Endodermal cell (in vitro differentiated cells): ENCODE measurements at places on chromosomes 6 and 20. TPM values are rescaled to one million over a fixed set of nuclear protein-coding genes. Genes with fewer than 3 reads are reported as not detected.

- no peak overlapping the region for H3K4me3 ChIP-seq
- no peaks in the 10 kb centered on the region for H3K27me3 ChIP-seq
- no peak for DNase-seq
- no peaks in the 10 kb centered on the region for H3K36me3 ChIP-seq
- peaks cover 3% of the 10 kb centered on the region for H3K4me1 ChIP-seq
Measured at GRCh38 chr6:105886814-105887544, 199.2 kb upstream of the PRDM1 start.

- H3K4me1 ChIP-seq = no peaks in the 10 kb centered on the region
- H3K36me3 ChIP-seq = no peaks in the 10 kb centered on the region
- peak; percentile 89 for DNase-seq
- no peak overlapping the region for H3K4me3 ChIP-seq
- no peak overlapping the region for H3K27ac ChIP-seq
Measured at GRCh38 chr20:33791959-33792597, 19.1 kb upstream of the CHMP4B start.

DNA sequence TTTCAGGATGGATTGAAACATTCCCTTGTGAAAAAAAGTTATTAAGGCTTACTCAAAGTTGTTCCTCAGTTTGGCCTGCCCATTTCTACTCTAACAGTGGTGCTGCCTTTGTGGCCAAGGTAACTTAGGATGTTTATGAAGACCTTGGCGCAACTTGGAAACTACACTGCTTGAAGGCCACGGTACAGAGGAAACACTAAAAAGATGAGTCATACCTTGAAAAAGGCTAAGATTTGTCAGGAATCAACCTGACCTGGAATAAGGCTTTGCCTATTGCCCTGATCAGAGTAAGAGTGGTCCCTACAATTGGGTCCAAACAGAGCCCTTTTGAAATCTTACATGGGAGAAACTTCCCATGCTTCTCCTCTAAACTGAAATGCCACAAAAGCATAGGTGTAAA is 119.9 kb upstream of the MOCS1 start:
- no peak overlapping the region for H3K27ac ChIP-seq
- DNase-seq = no peak
- peaks cover 46% of the 10 kb centered on the region for H3K27me3 ChIP-seq
- H3K4me1 ChIP-seq = no peaks in the 10 kb centered on the region
- no peaks in the 10 kb centered on the region for H3K36me3 ChIP-seq
- H3K4me3 ChIP-seq = no peak overlapping the region

GRCh38 chr6:36320475-36320874 is 16.2 kb downstream of the BNIP5 start:
- no peak overlapping the region for H3K27ac ChIP-seq
- H3K4me1 ChIP-seq = no peaks in the 10 kb centered on the region
- no peaks in the 10 kb centered on the region for H3K36me3 ChIP-seq
- H3K4me3 ChIP-seq = no peak overlapping the region

DNA sequence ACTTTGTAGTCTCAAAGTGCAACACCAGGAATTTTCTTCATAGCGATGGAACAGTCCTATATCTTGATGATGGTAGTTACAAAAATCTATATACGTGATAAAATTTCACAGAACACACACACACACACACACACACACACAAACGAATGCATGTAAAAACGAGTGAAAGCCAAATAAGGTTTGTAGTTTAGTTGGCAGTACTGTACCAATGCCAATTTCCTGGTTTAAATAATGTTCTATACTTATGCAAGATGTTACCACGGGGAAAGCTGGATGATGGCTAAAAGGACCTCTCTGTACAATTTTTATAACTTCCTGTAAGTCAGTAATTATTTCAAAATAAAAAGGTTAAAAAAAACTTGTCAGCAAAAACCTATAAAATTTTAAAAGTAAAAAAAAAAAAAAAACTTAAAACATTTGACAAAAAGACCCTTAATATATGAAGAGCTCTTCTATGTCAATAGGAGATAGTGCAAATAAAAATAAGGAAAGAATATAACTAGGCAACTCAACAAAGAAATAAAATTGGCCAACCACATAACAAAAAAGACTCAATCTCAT is 37.6 kb downstream of the PDSS2 start:
- H3K27ac ChIP-seq = no peak overlapping the region
- H3K4me3 ChIP-seq = no peak overlapping the region
- no peaks in the 10 kb centered on the region for H3K27me3 ChIP-seq
- no peak for DNase-seq

DNA sequence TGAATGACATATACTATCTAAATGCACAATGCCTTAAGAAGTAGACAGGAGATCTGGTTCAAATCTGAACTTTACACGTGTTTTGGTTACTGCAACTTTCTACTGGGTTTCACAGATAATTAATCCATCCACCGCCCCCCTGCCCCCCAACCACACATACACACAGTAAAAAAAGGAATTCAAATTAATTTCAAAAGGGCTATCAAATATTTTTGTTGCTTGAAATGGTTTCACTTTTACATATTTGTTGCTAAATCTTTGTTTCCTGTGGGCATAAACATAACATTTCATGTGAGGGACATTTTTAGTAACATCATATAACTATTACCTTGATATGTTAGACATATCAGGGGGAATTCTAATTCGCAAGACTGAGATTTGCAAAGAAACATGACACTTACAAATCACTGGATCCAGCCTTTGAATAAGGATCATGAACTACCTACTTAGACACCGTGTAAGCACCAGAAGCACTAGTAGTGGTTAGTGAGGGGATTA is 7.5 kb downstream of the NEDD9 start:
- no peak overlapping the region for H3K27ac ChIP-seq
- no peak for DNase-seq
- H3K27me3 ChIP-seq = no peaks in the 10 kb centered on the region

DNA sequence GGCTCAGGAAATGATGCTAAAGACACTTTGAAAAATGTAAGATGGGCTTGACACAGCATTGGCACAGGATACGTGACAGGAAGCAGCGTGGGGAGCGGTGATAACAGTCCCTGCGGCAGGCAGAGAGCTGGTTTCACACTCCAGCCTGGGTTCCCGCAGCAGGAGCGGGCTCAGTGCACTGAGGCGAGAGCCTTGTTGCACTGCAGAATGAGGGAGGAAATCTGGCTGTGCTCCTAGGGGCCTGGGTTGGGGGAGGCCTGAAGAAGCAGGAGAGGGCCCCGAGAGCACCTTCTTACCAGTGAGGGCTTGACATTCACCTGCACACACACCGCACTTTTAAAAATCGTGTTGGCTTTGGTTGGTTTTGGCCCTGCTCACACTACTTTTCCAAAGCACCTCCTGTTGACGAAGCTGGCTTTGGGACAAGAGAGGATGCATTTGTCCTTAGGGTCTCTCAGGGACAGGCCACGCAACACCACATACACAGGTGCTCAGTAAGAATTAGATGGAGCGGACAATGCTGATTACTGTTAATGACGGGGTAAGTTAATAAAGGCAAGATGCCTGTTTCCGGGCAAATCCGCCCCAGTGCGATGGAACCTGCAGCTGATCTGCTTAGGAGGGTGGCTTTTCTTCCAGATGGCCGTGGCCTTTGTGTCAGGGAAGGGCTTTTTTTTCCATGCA is 49.4 kb upstream of the ARMC2 start:
- H3K27me3 ChIP-seq = no peaks in the 10 kb centered on the region
- no peak overlapping the region for H3K4me3 ChIP-seq
- H3K27ac ChIP-seq = peak overlapping the region; percentile 26
- DNase-seq = peak; percentile 68
- H3K36me3 ChIP-seq = no peaks in the 10 kb centered on the region

- DNase-seq = peak; percentile 3
- no peak overlapping the region for H3K4me3 ChIP-seq
- no peak overlapping the region for H3K27ac ChIP-seq
- H3K36me3 ChIP-seq = no peaks in the 10 kb centered on the region
- H3K4me1 ChIP-seq = no peaks in the 10 kb centered on the region
Measured at GRCh38 chr6:29519291-29520010, 31.7 kb upstream of the MAS1L start.

- H3K36me3 ChIP-seq = no peaks in the 10 kb centered on the region
- peak; percentile 43 for DNase-seq
- no peak overlapping the region for H3K4me3 ChIP-seq
- H3K4me1 ChIP-seq = no peaks in the 10 kb centered on the region
- H3K27ac ChIP-seq = no peak overlapping the region
- H3K27me3 ChIP-seq = peaks cover 7% of the 10 kb centered on the region
Measured at GRCh38 chr6:159887146-159887545, 3.6 kb upstream of the MAS1 start.

DNA sequence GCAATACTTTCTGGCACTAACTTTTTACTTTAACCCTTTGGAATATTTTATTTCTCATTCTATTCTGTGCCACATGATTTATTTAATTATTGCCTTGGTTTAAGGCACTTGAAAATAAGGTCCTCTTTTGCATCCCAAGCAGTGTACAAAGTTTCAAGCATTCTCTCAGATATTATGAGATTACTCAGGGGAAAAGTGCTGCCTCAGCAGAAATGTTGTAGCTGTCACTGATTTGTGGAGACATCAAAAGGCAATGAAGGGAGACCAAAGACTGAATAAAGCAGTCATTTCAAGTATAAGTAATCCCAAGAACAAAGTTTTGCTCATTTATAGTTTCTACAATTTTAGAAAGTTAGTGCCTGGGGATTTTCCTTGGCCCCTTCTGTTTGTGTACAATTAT is 253.0 kb downstream of the RNF144B start:
- no peak overlapping the region for H3K27ac ChIP-seq
- no peaks in the 10 kb centered on the region for H3K36me3 ChIP-seq
- DNase-seq = no peak
- H3K4me1 ChIP-seq = no peaks in the 10 kb centered on the region
- no peaks in the 10 kb centered on the region for H3K27me3 ChIP-seq

DNA sequence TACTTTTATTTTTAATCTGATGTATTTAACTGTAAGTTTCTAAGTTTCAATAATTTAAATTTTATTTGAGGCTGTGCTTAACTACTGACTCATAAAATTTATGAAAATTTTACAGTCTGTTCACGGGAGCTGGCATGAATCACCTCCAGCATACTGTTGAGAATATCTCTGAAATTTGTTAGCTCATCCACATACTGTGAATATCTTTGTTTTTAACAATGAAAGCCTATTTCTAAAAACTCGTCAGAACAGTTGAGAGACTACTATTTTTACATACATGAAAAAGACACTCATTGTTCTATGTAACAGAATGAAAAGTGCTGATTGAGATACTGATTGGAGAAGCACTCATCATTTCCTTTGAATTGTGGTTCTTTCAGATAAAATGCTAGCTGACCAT is 749.3 kb downstream of the TENT5A start:
- no peaks in the 10 kb centered on the region for H3K4me1 ChIP-seq
- no peaks in the 10 kb centered on the region for H3K27me3 ChIP-seq
- no peak for DNase-seq
- H3K36me3 ChIP-seq = no peaks in the 10 kb centered on the region
- H3K4me3 ChIP-seq = no peak overlapping the region

DNA sequence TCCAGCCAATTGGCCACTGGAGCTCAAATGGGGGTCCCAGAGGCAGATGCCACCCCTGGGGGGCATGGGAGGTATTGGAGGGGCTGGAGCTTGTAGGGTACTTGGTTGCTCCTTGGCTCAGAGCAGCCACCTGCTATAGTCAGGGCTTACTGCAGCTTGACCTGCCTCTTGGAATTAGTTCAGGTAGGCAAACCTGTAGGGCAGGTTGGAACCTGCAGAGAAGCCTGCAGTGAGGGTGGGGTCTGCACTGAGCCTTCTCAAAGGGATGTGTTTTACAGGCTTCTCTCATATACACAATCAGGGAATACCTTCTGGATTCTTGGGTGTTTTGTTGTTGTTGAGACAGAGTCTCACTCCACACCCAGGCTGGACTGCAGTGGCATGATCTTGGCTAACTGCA is 94.2 kb upstream of the MYL9 start:
- H3K36me3 ChIP-seq = no peaks in the 10 kb centered on the region
- no peaks in the 10 kb centered on the region for H3K27me3 ChIP-seq
- no peak overlapping the region for H3K27ac ChIP-seq
- DNase-seq = no peak
- H3K4me3 ChIP-seq = no peak overlapping the region

DNA sequence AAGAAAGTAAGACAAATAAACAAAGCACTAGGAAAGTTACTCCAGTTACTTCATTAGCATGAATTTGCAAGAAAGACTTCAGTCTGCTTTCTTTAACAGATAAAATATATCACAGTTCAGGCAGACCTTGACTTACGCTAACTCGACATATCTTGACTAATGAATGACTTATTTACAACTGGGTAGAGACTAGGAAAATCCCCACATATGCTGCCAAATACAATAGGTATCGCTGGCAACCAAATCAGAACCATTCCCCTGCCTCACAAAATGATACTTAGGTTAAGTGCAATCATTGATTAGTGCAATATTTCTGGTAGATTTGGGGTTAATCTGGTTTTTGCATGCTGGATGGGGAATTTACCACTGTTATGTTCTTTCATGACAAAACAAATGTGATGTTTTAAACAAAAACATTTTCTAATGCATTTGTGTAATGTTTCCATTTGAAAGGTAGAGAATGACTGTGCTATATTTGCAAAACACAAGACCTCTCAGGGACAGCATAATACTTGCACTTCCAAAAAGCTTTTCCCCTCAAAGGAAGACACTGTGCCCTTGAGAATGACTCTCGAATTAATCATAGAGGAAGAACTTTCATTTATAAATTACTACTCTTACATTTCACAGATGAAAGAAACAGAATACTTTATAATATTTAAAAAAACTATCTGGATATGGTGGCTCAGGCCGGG is 101.6 kb downstream of the PRKN start:
- H3K27me3 ChIP-seq = no peaks in the 10 kb centered on the region
- DNase-seq = no peak
- H3K4me1 ChIP-seq = no peaks in the 10 kb centered on the region

- no peaks in the 10 kb centered on the region for H3K36me3 ChIP-seq
- H3K4me3 ChIP-seq = no peak overlapping the region
- H3K27me3 ChIP-seq = no peaks in the 10 kb centered on the region
Measured at GRCh38 chr20:15842872-15843271, 730.4 kb downstream of the KIF16B start.

- H3K4me3 ChIP-seq = no peak overlapping the region
- peak; percentile 92 for DNase-seq
- no peaks in the 10 kb centered on the region for H3K27me3 ChIP-seq
- no peaks in the 10 kb centered on the region for H3K4me1 ChIP-seq
- H3K27ac ChIP-seq = no peak overlapping the region
Measured at GRCh38 chr6:25017932-25018567, 82.3 kb upstream of the RIPOR2 start.

IL20RA gene
- 0.13 to 0.26 TPM in 2 of 3 replicates, not detected in the other for total RNA-seq

VSTM2L gene
- 2.3 and 2.9 TPM in 2 replicates for total RNA-seq

HSPA1L gene
- 0.87 to 1.4 TPM (median 1.2 TPM) in 3 replicates for total RNA-seq

FILIP1 gene
- total RNA-seq = 0.35 and 0.66 TPM in 2 replicates

FAM162B gene
- total RNA-seq = 1.1 to 2.3 TPM (median 1.8 TPM) in 3 replicates

SRSF12 gene
- total RNA-seq = 7.5 and 9.2 TPM in 2 replicates

SLC26A8 gene
- not detected in 2 replicates for total RNA-seq

ARMC12 gene
- total RNA-seq = 0.93 to 2.0 TPM (median 1.8 TPM) in 3 replicates

PACSIN1 gene
- total RNA-seq = 7.1 to 9.4 TPM (median 7.3 TPM) in 3 replicates

KIF25 gene
- total RNA-seq = 0.81 TPM in 1 of 2 replicates, not detected in the other

RIMS4 gene
- 4.3 and 5.3 TPM in 2 replicates for total RNA-seq

SLC22A7 gene
- total RNA-seq = not detected in 2 replicates
